ENCODE measurements at places on chromosomes 3 and 15.
A peak's percentile ranks its signal among the peaks of the same experiment; 100 is the strongest.

DNA sequence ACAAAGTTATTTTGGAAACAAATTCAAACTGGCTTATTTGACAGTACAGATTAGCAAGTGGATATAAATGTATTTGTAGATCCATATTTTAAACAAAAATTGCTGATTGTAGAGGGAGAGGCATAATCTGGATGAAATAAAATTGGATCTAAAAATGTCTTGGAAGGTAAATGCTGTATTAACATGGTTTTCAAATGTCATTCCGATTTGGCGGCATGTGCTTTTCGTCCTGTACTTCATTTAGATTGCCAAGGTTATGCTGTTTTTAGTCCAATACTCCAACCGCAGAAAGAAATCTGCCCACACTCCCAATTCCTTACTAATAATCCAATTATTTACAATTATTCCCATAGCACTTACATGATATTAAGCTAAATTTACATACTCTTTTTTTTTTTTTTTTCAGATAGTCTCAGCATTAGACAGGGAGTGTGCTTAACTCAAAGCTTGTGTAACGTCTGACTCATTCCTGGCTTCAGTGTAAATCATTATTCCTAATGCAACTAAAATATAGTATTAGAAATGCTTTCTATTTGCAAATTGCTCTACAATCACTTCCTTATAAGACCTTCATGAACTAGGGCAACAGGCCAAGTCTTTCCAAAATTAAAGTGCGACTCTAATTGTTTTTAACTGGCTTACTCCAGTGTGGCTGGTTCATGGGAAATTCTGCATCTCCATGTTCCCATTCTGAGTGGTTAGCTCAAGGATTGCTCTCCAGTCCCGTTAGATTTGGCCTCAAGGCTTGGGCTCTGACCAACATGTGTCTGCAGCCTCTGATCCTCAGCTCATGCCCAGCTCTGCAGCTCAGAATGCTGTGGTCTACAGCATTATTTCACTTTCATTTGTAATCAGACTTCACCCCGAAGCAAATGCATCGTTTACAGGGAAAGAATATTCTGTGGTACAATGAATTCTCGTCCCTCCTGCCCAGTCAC lies 103.9 kb downstream of the FBN1 start:
- DNase-seq: peak; percentile 64

DNA sequence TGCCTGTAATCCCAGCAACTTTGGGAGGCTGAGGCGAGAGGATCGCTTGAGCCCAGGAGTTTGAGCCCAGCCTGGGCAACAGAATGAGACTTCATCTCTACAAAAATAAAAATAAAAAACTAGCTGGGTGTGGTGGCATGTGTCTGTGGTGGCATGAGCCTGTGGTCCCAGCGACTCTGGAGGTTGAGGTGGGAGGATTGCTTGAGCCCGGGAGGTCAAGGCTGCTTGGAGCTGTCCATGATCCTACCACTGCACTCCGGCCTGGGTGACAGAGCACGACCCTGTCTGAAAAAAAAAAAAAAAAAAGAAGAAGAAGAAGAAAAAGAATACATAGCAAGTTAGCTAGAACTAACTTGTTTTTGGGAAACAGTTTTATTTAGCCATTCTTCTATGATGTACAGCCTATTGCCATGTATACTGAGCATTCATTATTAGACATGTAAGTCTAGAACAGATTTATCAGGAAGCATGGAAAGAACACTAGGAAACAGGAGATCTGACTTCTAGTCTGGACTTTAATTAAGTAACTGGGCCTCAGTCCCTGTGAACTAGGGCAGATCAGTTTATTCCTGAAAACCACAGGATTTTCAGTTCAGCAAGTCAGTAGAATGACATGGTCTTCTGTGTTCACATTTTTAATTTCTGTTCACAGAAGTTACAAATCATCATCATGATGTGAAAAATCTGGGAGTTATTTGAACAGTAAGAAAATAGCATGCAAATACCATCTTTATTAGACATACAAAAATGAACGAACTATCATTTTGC lies 65.5 kb downstream of the KAT2B start:
- no peak for DNase-seq

DNA sequence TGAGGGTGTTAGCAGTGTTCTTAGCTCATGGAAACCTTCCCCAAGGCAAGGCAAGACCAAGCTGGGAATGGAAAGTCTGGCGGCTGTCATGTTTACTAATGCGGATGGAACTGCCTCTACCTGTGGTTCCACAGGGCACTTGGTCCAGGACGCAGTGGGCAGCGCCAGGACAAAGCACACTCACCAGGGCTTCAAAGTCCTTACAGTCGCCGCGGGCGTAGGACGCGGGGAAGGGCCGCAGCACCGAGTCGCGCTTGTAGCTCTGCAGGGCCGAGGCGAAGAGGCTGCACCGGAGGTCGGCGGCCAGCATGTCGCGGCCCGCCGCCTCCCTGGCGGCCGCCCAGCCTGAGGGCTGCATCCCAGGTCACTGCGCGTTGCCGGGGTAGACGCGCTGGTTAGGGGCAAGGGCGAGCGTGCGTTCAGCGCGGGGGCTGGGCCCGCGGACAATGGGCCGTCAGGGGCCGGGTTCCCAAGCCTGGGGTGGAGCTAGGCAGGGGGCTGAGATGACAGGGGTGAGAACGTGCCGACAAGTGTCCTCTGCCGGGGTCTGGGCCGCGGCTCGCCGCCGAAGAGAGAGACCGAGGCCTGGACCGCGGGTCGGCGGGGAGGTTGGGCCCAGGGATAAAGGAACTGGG lies 497 bp downstream of the PARP16 start:
- no peak for DNase-seq

DNA sequence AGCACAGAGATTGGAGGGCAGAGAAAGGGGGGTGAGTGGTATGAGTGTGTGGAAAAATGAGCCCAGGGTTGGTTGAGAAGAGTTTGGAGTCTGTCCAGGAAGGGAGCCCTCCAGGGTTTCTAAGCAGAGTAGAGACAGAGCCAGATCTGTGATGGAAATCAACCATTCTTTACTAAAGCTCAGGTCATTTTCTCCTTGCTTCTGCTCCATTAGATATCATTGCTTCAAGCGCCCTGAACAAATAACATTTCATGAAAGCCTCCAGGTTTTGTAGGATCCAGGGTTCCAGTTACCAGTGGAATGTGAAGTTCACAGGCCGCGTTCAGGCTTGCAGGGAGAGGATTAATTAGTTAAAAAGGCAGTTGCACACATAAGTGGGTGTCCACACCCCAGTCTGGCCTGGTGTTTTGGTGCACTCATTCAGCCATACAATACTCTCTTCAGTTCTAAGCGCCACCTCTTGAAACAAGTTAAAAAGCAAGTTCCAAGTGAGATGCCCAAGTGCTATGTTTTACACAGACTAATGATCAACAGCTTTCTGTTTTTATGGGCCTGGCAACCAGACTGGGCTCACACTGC lies 16.4 kb upstream of the BOC start:
- DNase-seq: no peak

- peak; percentile 91 for DNase-seq
Observed at GRCh38 chr3:141115789-141116541, 64.8 kb downstream of the SPSB4 start.

- no peak for DNase-seq
Observed at GRCh38 chr3:127755305-127755681, 67.0 kb downstream of the MGLL start.

DNA sequence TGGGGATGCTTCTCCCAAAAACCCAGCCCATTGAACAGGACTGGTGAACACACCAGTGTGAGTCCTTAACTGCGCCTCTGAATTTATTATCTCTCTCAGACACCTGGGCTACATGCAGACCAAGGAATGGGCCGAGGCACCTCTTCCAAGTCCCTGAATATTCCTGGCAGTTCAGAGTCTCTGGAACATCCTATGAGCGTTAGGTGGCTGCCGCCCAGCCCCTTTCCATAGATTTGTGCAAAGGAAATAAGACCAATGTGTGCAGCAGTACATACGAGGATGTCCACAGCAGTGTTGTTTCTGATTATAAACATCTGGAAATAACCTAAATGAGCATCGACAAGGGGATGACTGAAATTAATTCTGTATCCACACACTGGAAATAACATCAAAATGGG lies 104.9 kb upstream of the RPL32 start:
- DNase-seq: peak; percentile 77

DNA sequence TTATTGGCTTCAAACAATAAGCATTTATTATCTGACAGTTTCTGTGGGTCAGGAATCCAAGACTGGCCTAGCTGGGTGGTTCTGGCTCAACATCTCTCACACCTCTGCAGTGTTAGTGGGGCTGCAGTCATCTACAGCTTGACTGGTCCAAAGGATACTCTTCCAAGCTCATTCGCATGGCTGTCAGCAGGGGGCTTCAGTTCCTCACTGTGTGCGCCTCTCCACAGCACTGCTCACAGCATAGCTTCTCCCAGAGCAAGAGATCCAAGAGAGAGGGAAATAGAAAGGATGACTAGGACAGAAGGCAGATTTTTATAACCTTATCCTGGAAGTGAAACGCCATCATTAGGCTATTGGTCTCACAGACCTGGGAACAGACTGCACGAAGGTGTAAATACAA lies 64.2 kb downstream of the MAGI1 start:
- DNase-seq: no peak

DNA sequence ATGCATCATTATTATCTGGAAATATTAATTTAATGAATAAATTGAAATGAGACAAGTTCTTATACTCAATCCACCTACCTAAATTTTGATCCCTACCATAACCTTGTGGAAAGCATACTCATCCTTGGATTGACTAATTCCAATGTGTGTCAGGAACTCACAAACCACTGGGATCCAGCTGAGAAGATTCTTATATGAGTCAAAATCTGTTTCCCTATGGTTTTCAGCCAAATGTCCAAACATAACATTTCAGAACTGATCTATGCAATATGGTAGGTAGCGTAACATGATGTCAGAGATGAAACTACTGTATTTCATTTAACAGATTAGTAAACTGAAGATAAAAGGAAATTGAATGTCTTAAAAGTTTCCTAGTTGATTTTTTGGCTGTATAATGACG lies 250.0 kb downstream of the PLOD2 start:
- no peak for DNase-seq

GRCh38 chr15:36924034-36924433 lies 176.3 kb downstream of the MEIS2 start:
- DNase-seq: no peak

GRCh38 chr3:147191795-147192385 lies 214.5 kb downstream of the ZIC4 start:
- DNase-seq: no peak

- no peak for DNase-seq
Observed at GRCh38 chr3:107206141-107206540, 171.1 kb upstream of the CCDC54 start.

GRCh38 chr3:9666704-9667445 lies 17.6 kb downstream of the MTMR14 start:
- DNase-seq: no peak

GRCh38 chr15:55514414-55514850 lies 6.4 kb upstream of the DNAAF4 start:
- DNase-seq: no peak

DNA sequence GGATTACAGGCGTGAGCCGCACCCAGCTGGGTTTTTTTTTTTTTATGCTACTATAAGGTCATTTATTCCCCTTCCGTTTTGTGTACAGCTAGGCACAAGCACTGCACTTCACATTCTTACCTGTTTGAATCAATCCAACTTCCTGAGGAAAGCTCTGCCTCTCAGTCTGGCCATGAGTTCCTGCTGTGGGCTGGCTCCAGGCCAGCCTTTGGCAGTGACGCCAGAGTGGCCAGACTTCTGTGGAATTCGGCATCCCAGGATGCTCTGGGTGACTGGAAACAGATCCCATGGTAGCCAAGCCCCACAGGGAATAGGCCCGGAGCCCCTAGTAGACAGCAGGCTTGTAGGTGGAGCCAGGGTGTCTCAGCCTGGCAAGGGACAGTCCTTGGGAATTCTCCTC lies 21.5 kb upstream of the TIMP4 start:
- no peak for DNase-seq

DNA sequence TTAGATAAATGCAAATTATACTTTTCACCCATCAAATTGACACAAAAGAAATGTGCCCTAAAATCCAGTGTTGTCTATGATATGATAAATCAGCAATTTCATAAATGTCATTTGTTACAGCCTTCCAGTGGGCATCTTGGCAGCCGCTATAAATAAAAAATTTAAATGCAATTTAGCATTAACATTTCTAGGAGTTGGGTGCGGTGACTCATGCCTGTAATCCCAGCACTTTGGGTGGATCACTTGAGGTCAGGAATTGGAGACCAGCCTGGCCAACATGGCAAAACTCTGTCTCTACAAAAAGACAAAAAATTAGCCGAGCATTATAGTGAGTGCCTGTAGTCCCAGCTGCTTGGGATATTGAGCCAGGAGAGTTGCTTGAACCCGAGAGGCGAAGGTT lies 65.9 kb upstream of the POMGNT2 start:
- DNase-seq: no peak

GRCh38 chr3:194540274-194540905 lies 53.6 kb upstream of the ATP13A3 start:
- no peak for DNase-seq

- no peak for DNase-seq
Observed at GRCh38 chr3:60580809-60581208, 670.4 kb downstream of the FHIT start.

- DNase-seq: no peak
Observed at GRCh38 chr3:139020036-139020867, 474 bp downstream of the PRR23B start.

GRCh38 chr3:153925841-153926514 lies 195.2 kb upstream of the ARHGEF26 start:
- peak; percentile 59 for DNase-seq

DNA sequence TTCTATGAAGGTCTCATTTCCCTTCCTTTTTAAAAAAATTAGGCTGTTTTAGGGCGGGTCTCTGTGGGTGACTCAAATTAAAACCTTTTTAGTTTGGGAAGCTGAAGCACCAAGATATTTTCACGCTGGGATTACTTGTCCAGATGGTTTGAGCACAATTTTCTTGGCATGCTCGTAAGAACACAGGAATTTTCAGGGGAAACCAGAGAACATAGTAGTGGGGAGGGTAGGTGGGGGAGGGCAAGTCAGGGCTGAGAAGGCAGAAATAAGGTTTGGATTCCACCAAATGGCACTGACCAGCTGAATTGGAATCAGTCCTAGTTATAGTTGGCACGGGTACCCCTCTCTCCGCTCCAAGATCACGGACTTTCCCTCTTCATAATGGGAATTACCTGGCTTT lies 97.3 kb upstream of the LRIG1 start:
- peak; percentile 53 for DNase-seq

GRCh38 chr3:130900959-130901358 lies 7.1 kb downstream of the ATP2C1 start:
- DNase-seq: no peak

DNA sequence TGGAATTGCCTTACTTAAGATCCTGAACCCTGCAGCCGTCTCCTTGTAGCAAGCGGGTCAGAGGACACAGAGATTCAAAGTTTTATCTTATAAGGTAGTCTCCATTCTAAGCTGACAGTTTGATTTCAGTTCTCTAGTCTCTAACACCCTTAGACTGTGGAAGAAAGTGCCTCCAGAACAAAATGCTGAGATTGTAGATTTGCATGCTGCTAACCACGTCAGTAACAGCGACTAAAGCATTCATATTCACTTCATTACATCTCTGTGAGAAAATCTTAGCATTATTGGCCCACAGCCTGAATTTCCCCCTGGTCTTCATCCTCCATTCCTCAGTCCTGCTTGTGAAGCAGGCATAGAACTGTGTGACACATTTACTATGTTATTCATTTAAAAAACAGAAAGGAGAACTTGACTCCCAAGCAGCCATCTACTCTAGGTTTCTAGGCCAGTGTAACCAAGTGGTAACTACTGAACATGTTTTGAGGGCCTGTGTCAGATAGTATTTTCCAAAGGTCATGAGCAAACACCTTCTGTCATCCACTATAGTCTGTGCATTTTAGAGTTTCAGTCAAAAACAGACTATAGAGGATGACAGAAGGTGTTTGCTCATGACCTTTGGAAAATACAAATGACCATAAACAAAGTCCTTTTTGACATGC lies 27.4 kb downstream of the ARIH2 start:
- no peak for DNase-seq

Measured in skin of body (tissue), 3 donors.